HCT116 (cell line): ENCODE measurements at places on chromosomes 2 and 18.
A peak's percentile ranks its signal among the peaks of the same experiment; 100 is the strongest.

- DNase-seq: no peak
These were observed 117.1 kb downstream of the KLHL29 start for GRCh38 chr2:23502096-23502495.

GRCh38 chr18:48948112-48949049 is 2.4 kb downstream of the SMAD7 start:
- no peak for DNase-seq

- no peak for DNase-seq
These were observed 82.9 kb downstream of the TNS1 start for GRCh38 chr2:217919781-217920351.

DNA sequence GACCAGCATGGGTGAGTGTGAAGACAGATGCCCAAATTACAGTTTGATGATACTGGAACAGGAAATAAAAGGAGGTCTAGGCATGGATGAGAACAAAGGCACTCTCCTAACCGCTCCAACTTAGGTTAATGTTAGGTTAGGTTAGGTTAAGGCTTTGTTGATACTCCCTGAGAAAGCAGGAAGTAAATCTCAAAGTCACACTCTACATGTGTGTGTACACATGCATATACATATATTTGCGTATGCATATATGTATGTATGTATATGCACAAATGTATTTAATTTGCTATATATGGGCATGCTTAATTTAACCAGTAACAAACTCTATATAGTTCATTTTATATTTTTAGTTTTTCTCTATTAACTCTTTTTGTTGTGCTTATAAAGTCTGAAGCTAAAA is 139.3 kb downstream of the UPP2 start:
- DNase-seq: no peak

DNA sequence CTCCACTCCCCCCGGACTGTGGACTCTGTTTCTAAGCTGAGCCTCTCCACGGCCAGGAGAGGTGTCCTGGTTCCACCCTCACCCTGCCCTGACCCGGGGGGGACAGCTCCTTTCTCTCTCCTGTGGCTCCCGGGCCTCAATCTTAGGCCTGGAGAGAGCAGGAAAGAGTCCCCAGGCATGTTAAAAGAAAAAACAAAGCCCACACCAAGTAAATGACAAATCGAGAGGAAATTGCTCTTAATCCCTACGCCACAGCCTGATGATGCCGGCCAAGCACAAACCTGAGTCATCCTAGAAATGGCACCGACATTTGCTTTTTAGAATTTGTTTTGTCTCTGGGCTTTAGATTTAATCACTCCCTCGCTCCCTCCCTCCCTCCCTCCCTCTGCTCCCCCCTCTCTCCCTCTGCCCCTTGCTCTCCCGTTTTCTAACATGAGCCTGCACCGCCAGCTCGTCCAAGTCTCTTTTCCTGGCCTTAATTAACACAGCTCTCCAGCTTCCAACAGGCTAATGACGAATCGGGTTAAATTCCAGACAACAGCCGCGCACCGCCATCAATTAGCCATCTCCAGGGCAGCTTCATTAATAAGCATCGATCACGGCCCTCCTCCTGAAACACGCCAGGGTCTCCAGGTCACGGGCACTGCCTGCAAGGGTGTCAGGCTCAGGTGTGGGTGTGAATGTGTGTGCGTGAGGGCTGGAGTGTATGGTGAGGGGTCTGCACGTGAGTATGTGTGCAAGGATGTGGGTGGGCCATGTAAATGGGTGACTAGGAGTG is 230.8 kb downstream of the CELF4 start:
- DNase-seq: no peak

GRCh38 chr18:23618862-23619387 is 32.6 kb upstream of the NPC1 start:
- no peak for DNase-seq

GRCh38 chr18:48937869-48938750 is 12.7 kb downstream of the SMAD7 start:
- no peak for DNase-seq

GRCh38 chr18:40380686-40381439 is 1574.2 kb upstream of the PIK3C3 start:
- no peak for DNase-seq

GRCh38 chr2:164974221-164974620 is 18.9 kb upstream of the SLC38A11 start:
- DNase-seq: no peak

DNA sequence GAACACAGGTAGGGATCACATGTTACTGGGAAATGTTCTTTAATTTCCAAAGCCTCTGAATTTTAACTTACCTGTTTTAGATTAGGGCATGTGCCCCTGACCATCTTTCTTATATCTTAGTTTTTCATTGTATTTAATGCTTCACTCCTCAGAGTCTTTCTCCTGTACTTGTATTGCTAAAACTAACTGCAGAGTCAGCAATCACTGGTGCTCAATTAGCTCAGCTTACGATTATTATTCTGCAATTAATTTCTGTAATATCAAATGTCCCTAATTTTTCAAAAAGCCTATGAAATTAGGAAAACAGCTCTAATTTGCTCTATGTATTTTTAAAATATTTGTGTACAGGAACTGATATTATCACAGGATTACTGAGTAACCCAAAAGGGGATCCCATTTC is 693.2 kb upstream of the SLC8A1 start:
- DNase-seq: no peak

- no peak for DNase-seq
These were observed 69.5 kb downstream of the EVA1A start for GRCh38 chr2:75491129-75491753.

DNA sequence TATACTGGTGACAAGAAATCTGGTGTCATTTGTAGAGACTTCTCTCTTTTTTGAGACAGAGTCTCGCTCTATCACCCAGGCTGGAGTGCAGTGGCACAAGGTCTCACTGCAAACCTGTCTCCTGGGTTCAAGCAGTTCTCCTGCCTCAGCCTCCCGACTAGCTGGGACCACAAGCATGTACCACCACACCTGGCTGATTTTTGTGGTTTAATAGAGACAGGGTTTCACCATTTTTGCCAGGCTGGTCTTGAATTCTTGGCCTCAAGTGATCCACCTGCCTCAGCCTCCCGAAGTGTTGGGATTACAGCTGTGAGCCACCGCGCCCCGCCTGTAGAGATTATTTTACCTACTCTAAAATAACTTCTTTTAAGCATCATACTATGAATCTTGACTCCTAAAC is 6.5 kb downstream of the HNRNPLL start:
- DNase-seq: no peak

- DNase-seq: no peak
These were observed 123.4 kb downstream of the DOCK10 start for GRCh38 chr2:224918626-224919471.

GRCh38 chr2:98569197-98569793 is 39.0 kb downstream of the COA5 start:
- peak; percentile 1 for DNase-seq

DNA sequence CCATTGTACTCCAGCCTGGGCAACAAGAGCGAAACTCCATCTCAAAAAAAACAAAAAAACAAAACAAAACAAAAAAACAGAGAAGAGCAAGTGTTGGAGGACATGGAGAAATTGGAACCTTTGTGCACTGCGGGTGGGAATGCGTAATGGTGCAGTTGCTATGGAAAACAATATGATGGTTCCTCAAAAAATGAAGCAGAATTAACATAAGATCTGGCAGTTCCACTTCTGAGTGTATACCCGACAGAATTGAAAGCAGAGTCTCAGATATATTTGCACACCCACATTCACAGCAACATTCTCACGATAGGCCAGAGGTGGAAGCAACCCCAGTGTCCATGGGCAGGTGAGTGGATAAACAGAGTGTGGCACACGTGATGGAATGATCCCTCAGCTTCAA is 11.0 kb upstream of the RALB start:
- no peak for DNase-seq

GRCh38 chr2:111184725-111185310 is 64.1 kb downstream of the BCL2L11 start:
- no peak for DNase-seq
